Endothelial cell (in vitro differentiated cells): ENCODE measurements at places on chromosomes 12 and 14.
A peak's percentile ranks its signal among the peaks of the same experiment; 100 is the strongest.

- no peak for DNase-seq
Measured at GRCh38 chr14:101980700-101981099, 16.3 kb downstream of the DYNC1H1 start.

GRCh38 chr14:77859934-77860570, 60.1 kb downstream of the ADCK1 start:
- no peak for DNase-seq

- DNase-seq = no peak
Measured at GRCh38 chr12:108798551-108799221, 58.7 kb downstream of the SSH1 start.

GRCh38 chr14:89212386-89213235, 204.4 kb downstream of the FOXN3 start:
- DNase-seq = no peak

GRCh38 chr14:77880056-77880455, 80.1 kb downstream of the ADCK1 start:
- no peak for DNase-seq

GRCh38 chr14:43204816-43205215, 1302.3 kb downstream of the FSCB start:
- no peak for DNase-seq

- DNase-seq = no peak
Measured at GRCh38 chr12:66836623-66837310, 157.9 kb upstream of the GRIP1 start.

DNA sequence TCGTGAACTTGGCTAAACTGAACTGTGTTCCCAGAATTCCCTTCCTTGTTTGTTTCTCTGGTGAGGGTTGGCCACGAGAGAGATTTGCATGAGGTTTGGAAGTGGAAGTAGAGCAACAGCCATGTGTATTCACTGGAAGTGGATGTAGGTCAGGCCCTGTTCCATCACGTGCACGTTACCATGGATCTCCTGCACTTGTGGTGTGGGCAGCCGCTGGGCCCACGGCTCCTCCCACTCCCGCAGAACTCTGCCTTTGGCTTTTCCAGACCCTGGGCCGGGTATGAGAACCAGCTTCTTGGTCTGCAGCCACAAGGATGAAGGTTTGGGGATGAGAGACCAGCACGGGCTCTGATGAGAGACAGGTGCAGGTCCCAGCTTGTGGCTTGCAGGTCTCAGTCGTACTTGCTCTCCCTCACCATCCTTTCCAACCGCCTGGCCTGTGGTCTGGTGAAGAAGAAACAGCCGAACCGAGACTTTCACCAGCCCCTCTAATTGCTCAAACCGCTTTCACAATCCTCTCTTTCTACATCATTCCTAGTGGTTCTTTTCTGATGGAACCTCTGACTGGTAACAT, 94.9 kb downstream of the DUSP16 start:
- DNase-seq = no peak

- no peak for DNase-seq
Measured at GRCh38 chr12:1619587-1619986, 9.4 kb upstream of the WNT5B start.

- no peak for DNase-seq
Measured at GRCh38 chr14:87108726-87109125, 884.3 kb downstream of the GALC start.

- DNase-seq = no peak
Measured at GRCh38 chr12:11832093-11832492, 182.6 kb downstream of the ETV6 start.

DNA sequence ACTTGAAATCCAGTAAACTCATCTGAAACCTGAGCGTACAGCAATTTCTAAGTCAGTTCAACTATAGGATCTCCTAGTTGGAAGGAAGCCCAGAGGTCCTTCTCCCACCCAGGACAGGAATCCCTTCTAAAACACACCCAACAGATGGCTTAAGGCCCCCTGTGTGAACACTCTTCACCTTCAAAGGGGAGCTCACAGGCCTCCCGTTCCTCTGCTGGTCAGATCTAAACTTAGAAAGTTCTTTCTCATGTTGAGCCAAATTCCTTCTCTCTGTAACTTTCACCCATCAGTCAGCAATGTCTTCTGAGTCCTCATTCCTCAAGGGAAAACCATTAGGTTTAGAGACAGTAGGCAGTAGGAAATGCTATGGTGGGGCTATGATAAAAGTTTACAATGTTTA, 355.2 kb downstream of the PCNX1 start:
- DNase-seq = no peak

GRCh38 chr14:103633391-103633790, 4.4 kb downstream of the KLC1 start:
- DNase-seq = no peak

GRCh38 chr12:130299574-130299973, 38.1 kb upstream of the PIWIL1 start:
- no peak for DNase-seq

DNA sequence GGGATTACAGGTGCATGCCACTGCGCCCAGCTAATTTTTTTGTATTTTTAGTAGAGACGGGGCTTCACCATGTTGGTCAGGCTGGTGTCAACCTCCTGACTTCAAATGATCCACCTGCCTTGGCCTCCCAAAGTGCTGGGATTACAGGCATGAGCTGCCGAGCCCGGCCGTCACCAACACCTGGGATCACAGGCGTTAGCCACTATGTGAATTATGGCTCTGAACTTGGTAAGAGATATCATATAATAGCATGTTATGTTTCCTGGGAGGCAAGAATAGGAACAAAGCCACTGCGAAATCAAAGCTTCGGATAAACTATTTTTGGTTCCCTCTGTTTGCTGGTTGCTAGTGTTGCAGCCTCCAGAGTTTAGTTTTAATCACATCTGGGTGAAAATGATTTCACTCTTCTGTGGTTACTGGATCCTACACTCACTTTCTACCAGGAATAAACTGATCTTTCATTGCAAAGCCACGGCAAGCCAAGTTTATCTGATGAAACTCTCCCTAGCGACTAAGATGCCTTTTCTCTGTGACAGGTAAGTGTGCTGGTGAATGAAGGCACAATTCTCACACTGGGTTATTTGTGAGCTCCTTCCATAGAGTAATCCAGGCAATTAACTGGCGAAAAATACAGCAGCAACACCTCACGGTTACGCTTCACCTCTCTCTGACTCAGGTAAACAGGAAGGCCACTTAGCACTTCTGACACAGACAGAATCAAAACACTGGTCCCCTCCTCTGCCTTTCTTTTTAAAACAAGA, 16.7 kb downstream of the SNRNP35 start:
- no peak for DNase-seq

DNA sequence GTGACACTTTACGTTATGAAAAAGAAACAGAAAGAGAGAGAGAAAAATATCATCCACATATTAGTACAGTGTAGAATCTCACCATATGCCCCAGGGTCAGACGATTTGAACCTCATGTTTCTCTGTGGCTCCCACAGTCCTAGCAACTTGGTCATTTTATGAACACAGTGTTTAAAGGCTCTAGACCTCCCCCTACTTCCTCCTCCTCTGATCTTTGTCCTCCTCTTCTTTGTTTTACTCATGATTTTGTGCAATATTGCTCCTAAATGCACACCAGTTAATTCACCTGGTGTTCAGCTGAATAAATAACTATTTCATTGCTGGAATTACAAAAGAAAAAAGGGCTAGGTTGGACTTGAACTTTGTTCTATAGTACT, 18.2 kb downstream of the GLT1D1 start:
- no peak for DNase-seq

DNA sequence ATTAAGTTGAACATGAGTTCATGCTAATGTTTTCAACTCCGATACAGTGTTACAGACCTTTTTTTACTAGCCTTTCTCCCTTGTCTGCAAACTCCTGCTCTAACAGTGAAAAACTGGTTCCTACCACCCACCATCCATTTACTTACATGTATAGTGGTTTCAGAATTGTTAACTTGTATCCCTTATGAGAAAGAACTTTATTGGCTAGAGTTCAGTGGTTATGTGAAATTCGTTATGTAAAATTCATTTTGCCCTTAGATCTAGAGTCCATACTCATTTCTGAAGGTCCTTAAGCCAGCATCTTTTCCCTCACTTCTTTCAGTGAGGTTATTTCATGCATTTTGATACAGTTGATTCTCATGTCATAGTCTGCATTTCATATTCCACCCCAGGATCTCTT, 51.0 kb downstream of the PRKCH start:
- no peak for DNase-seq

DNA sequence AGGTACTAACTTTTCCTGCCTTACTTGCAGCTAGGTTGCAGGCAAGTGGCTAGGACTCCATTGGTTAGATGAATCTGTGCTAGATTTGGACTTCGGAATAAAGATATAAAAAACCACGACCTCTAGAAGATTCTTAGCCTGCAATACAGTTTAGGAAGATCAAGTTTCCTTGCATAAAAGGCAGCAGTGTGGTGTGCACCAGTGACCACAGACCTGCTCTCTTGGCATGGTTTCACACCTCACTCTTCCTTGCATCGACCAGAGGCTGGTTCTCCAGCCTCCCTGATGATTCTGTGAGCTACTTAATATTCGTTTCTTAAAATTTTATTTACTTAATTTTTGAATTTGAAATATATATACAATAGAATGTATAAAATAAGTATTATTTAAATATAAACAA, 9.8 kb downstream of the KLHDC1 start:
- DNase-seq = no peak

DNA sequence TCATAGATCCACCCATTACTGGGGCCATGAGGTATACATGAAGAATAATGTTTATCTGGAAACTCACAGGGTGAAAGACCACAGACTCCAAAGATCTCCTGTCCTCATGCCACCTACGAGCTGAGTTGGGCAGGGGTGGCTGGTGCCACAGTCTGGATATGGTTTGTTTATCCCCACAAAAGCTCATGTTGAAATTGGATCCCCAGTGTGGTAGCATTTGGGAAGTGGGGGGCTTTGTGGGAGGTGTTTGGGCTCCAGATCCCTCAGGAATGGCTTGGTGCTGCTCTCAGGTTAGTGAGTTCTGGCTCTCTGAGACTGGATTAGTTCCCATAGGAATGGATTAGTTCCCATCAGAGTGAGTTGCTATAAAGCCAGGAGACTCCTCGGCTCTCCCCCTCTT, 192.3 kb upstream of the FSCB start:
- no peak for DNase-seq

DNA sequence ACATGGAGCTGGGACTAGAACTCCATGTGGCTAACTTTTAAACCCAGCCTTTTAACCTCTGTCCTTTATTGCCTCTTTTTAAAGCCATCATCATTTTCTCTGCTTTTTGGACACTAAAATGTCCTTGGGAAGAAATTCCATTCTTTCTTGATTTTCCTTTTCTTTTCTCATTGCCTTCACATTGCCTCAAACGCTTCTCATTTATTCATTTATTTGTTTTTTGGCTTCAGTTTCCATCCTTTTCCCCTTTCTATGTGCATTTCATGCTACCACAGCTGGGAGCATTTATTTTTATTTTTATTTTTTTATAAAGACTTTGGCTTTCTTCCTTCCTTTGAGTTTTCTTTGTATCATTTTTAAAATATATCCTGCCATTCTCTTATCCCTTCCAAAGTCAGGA, 212.2 kb downstream of the DACT1 start:
- DNase-seq = no peak

DNA sequence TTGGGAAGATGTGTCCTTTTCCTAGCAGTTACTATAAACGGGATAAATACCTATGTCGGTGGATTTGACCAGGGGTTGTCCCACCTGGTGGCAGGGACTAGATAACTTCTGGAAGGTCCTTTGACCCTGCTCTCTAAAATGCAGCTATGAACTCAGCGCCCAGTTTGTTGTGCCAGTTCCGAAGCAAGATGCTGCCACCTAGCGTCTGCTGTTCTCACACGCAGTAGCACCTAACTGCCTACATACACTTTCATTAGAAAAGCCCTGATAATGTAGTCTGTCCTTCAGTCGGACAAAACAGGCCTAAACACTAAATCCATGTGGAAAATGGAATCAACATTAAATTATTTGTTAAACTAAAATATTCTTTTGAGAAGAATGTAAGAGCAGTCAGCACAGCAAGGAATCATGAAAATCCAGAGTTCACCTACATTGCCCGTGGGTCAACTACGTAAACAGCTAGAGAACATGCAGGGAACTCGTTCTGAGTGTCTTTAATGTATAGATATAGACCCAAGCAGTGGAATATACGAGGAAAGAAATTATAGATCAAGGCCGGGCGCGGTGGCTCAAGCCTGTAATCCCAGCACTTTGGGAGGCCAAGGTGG, 51.1 kb upstream of the CRACR2A start:
- peak; percentile 65 for DNase-seq

- peak; percentile 20 for DNase-seq
Measured at GRCh38 chr12:100733817-100734593, 60.6 kb upstream of the ANO4 start.

GRCh38 chr12:53326460-53327185, 5.2 kb upstream of the AAAS start:
- no peak for DNase-seq

GRCh38 chr12:25639406-25639805, 86.3 kb upstream of the LMNTD1 start:
- DNase-seq = no peak

DNA sequence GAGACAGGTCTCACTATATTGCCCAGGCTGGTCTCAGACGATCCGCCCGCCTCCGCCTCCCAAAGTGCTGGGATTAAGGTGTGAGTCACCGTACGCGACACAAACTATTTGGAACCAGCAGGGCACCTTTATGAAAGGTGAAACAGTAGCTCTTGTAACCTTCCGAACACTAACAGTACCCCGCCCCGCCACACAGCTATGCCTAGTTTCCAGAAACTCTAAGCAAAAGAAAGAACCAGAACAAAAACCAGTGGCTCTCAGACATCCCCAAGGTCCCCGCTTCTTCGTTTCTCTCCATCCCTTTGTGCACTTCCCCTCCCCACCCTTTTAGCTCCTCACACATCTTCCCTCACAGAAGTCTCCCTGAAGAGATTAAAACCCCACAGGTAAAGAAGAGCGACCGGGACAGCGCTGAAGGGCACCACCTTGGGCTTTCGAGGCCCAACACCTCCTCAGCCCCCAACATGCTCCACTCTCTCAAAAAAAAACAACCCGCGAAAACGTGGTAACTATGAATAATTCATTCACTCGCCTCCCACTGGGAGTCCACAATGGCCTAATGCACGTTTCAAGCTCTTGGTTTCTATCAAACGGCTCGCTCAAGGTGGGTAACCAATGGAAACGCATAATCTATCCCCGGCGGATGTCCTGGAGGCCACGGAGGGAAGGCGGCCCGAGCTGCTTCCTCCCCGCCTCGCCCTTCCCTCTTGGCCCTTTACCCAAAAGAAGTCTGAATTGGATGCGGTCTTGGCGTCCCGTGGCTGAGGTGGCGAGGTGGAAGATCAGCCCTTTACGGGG, 877 bp downstream of the BAG5 start:
- DNase-seq = peak; percentile 69

DNA sequence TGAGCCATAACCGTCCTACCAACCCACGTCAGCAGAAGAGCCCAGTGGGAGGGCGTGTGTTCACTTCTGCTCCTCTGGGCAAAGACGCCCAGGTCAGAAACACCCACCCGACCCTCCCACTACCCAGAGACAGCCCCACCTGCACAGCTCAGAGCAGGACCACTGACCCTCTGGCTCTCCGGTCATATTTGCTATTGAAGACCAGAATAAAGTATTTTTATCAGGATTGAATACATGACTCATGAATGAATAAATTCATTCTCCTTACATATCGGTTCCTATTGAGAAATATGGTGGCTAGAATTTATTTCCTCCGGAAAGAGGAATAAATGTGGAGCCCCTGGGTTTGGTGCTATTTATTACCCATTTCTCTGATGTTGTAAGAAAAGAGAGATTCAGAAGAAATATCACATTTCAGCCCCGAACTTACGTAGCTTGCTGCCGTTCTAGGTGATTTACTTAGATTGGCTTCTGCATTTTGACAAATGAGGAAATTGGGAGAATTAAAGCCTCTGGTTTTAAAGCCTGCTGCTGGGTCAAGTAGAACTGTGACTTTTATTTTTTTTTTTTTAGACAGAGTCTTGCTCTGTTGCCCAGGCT, 36.4 kb upstream of the P2RX7 start:
- no peak for DNase-seq
